ENCODE measurements at places on chromosomes 7 and 10. TPM values are rescaled to one million over a fixed set of nuclear protein-coding genes. Genes with fewer than 3 reads are reported as not detected.

DNA sequence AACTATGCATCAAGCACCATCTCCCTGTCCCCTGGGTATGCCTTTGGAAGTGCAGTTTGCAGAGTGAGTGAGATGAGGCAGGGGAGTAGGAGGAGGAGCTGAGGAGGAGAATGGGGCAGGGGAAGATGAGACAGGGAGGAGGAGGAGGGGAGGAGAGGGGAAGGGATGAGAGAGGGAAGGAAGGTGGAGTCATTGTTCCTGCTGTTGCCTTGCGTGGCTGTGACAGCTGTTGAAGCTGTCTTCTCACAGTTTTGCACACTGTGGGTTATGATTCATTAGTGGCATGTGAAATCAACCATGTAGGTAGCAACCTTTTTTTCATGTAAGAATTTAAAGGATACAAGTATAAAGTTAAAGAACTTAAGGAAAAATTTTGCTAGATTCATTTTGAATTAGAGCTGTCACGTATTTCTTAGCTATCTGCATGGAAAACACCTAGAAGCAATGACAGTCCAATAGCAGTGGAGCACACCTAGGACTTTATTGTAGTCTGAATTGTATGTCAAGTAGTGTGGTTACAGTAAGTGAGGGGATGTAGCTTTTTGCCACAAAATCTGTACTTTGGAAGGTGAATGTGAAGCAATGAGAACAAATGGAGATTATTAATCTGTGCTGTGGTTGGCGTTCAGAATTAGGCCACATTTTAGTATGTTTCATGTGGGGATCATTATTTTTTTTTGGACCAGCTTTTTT is 21.7 kb downstream of the CCM2 start:
- DNase-seq: no peak

- DNase-seq: no peak
Measured at GRCh38 chr7:85204061-85204460, 17.2 kb upstream of the SEMA3D start.

- DNase-seq: no peak
Measured at GRCh38 chr7:90655566-90655965, 59.4 kb downstream of the CDK14 start.

- no peak for DNase-seq
Measured at GRCh38 chr10:26503911-26504310, 65.8 kb downstream of the APBB1IP start.

DNA sequence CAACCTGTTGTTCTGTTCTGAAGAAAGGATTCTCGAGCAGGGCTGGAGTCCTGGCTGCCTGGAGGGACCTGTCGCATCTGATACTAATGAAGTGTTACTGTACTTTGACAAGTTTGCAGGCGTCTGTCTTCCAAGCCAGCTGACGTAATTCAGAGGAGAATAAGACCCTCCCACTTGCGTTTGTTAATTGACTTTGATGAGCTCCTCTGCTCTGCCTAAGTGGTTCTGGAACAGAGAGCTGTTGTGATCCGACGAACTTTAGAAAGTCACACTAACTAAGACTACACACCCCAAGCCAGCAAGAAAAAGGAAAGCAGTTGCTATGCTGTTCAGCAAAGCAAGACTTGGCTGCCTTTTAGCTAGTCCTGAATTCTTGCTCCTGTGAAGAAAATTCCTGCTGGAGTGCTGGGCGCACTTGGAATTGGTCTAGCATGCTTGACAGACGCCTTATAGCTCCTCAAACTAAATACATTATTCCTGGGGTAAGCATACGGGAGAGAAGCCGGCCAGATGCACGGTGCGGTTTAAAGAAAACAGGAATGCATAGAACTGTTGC is 200.3 kb downstream of the CACNB2 start:
- peak; percentile 32 for DNase-seq

GRCh38 chr10:34596351-34596750 is 218.7 kb downstream of the PARD3 start:
- DNase-seq: no peak

DNA sequence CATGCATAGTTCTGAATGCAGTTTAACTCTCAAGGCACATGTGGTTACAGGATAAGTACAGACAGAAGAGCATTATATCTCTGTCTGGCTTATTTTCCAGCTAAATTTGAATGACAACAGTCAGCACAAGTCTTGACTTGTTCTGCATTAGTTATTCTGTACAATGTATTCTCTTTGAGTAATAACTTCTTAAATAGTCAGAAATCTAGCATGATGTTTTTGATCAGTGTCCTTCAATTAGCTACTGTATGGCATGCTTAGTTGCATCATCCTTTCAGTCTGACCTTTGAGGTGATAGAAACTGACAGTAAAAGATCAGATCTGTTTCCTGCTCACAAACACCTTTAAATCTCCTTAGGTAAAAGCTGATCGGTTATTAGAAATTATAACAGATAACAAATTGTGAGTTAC is 118.1 kb downstream of the ARL4A start:
- DNase-seq: no peak

DNA sequence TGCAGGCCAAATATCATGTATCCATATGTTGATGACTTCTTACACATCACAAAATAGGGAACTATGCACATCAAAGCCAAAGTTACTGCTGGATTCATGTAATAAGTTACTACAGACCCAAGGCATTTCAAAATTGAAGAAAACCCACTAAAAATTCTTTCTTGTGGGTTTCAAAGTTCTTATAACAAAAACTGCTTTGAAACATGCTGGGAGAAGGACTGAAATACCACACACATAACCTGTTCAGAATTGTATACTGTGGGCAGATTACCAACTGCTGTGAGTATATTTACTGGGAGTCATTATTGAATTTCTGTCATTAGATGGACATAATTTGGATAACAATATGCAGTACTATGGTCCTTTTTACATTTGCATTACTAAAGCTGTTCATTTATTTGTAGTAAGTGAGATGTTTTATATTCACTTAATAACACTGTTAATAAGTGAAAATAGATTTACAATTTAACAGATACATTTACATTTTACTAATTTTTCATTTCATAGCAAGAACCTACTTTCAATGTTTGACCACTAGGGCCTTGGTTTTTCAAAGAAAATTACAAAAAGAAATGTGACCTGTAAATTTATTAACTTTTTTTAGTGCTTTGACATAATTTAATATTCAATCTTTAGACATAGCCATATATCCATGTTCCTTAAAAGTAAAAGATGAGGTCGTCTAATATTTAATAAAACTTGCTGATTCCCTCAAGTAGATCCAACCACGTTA is 132.6 kb downstream of the MAGI2 start:
- DNase-seq: no peak

DNA sequence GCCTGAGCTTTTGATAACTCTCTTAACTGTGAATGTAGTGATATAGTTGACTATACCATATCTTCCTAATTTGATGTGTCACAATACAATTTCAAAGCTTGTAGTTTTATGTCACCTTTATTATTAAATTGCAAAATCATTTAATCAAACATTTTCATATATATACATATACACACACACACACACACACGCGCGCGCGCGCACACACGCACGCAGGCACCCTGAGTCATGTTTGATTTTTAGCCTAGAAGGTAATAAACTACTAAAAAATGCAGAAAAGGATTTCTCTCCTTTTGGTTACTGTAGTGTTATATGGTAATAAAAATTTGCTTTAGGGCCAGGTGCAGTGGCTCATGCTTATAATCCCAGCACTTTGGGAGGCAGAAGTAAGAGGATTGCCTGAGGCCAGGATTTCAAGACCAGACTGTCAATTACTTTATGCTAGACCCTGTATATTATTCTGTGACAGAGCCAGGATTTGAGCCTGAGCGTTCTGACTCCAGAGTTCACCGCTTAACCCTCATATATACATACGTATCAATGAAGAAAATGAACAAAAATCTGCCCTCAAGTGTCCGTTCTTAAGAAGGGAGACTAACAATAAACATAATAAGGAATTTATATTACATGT is 89.6 kb downstream of the PODXL start:
- DNase-seq: no peak

- no peak for DNase-seq
Measured at GRCh38 chr7:23074443-23075261, 30.9 kb upstream of the KLHL7 start.

DNA sequence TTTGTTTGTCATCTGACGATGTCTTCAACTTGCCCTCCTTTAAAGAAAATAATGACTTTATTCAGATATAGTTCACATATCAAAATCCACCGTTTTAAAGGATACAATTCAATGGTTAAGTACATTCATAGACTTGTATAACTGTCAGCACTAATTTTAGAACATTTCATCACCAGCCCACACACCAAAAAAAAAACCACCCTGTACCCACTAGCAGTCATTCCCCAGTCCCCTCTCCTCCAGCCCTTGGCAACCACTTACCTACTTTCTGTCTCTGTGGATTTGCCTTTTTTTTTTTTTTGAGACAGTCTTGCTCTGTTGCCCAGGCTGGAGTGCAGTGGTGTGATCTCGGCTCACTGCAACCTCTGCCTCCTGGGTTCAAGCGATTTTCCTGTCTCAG is 5.3 kb upstream of the HILPDA start:
- DNase-seq: no peak

Gene CFAP46
- polyA plus RNA-seq: 5.2 TPM

Gene PCGF5
- polyA plus RNA-seq: 18.1 TPM

Gene GRID2IP
- 0.86 TPM for polyA plus RNA-seq

Gene PODXL
- polyA plus RNA-seq: 43.4 TPM
